ENCODE measurements at places on chromosomes 6 and 20. TPM values are rescaled to one million over a fixed set of nuclear protein-coding genes. Genes with fewer than 3 reads are reported as not detected.
A peak's percentile ranks its signal among the peaks of the same experiment; 100 is the strongest.

GRCh38 chr20:56414842-56415765 lies 3.0 kb downstream of the CASS4 start:
- no peak for DNase-seq

GRCh38 chr6:83852528-83853177 lies 507 bp upstream of the RIPPLY2 start:
- no peak for DNase-seq

The EEF1A2 gene
- 7.2 TPM for total RNA-seq

GRCh38 chr6:13026557-13026956 lies 301.8 kb downstream of the TBC1D7 start:
- no peak for DNase-seq

GRCh38 chr6:122609881-122610689 lies at the start of gene PKIB:
Gene PKIB, plus strand, starts transcription at chr6:122610405. Its CDS starts 107,390 bp downstream, at chr6:122717795.
- DNase-seq: peak; percentile 74

The DDO gene
- total RNA-seq: 0.48 TPM

The CCN5 gene
- total RNA-seq: 7.5 TPM

- DNase-seq: no peak
These were observed 549.4 kb upstream of the SYNCRIP start for GRCh38 chr6:86192123-86192522.

DNA sequence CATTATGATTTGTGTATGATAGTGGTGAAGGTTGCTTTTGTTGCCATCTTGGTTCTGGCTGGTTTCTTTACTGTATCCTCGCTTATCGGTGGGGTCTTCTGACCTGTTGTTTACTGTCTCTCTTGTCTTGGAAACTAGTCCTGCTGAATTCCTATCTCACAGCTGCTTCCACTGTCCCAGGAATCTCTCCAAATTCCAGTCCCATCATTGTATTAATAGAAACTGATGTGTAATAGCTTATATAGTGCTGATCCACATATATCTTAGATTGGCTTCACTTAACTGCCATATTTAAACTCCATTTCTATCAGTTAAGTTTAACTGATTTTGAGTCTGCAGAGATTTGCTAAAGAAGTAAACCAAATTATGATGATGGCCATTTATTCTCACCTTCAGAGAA lies 5.9 kb downstream of the GTF2H5 start:
- DNase-seq: no peak

- DNase-seq: peak; percentile 69
These were observed 19.2 kb upstream of the MRPS18A start for GRCh38 chr6:43706788-43707187.

The FRS3 gene
- not detected for total RNA-seq

DNA sequence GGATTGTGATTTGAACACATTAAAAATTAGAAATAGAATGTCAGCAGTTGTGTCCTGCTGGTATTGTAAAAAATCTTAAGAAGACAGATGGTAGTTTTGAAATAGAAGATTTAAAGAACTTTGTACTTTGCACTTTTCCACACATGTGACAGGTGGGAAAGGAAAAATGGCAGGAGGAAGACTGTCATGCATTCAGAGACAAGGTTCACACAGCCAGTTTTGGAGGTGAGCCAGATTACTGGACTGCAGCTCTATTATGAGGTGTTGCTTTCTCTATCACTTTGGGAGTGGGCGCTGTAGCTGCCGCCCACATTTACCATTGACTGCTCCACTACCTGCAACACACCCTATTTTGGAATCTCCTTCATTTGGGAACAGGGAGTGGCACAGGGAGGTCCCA lies 12.1 kb upstream of the NDUFAF4 start:
- no peak for DNase-seq

The TAF8 gene
- total RNA-seq: 16.4 TPM

The LY6G5C gene
- 0.48 TPM for total RNA-seq

GRCh38 chr6:44737341-44737740 lies 349.8 kb downstream of the CDC5L start:
- no peak for DNase-seq

The TOX2 gene
- total RNA-seq: not detected

DNA sequence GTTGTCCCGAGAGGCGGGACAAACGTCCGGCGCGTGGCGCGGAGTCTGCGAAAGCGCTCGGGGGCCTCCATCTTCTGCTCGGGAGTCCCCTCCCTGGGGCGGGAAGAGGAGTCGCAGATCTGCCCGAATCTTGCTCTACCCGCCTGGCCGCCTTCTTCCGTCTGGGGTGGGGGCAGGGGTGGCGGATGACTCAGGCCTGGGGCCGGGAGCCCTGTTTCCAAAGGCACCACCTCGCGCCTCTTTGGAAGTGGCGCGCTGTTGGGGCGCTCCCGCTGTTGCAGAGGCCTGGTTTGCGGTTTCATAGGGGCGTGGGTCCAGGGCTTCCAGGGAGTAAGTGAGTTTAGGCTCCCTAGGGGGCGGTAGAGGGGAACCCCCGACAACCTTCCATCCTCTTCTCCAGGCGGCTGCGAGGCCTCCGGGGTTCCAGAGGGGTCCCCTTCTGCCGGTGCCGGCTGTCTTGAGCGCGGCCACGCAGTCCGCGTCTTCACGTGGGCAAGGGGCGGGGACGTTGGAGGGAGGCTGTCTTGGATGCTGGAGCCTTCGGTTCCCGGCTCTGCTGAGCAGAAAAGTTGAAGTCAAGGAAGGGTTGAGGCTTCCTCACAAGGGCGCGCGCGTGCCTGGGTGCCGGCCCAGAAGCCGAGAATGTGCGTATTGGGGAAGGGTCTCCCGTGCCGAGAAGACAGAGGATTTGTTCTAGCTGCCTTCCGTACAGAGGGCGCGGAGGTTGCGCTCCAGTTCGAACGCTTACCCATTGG lies 2.6 kb upstream of the TFAP2C start:
- DNase-seq: peak; percentile 25

DNA sequence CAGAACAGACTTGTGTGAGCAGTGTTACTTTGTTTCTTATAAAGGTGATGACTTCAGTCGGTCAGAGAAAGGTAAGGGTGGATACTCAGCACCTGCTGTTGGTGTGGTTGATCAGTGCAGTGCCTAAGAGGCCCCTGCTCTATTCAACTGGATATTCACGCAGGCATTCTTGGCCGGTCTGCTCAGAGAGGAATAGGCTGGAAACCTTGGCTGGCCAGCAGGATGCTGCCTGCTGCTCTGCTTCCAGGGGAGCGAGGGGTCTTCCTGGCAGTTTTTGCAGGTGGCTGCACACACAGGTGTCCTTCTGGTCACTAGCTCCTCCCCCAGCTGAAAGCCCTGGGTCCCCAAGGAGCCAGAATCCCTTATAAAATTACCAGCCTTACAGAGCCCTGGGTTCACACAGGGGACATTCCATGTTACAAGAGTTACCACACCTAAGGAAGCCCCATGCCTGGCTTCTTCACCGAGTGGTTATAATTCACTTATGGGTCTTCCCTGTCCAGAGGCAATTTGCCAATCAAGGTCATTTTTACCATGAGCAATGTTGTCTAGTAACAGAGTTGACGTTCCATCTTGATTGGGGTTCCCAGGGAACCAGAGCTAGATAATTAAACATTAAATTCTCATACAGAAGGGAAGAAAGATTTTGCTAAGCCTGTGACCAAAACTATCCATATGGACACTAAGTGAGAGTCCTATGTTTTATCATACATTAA lies 16.4 kb downstream of the SYNJ2 start:
- no peak for DNase-seq

DNA sequence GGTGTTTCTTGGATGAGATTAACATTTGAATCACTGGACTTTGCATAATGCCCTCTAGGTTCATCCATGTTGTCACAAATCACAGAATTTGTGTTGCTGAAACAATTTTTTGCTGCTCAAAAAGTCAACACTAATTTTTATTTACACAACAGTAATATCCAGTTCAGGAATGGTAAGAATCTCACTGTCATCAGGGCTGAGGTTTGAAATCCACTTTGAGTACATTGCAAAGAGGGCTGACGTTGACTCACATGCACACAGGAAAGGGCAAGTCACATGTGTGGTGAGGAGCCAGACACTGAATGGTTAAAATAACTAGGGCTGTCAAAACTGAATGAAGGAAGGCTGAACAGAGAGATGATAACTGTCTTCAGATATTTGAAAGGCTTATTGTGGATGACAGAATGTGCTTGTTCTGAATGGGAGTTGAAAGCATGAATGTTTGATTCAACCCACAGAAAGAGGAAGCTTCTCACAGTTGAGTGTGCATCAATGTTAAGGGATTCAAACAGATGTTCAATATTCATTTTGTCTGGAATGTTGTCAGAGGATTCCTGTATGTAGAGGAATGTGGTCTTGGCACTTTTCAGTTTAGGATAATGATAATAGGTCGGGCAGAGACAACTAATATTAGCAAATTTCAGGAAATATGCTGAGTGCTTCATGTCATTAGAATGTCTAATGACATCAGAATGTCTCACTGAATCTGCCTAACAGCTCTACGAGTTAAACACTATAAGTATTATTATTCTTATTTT lies 3.6 kb upstream of the ADGRG6 start:
- DNase-seq: no peak

The SLC13A3 gene
- total RNA-seq: 12.3 TPM

The TFAP2D gene
- total RNA-seq: not detected

GRCh38 chr6:7785243-7786035 lies 59.5 kb downstream of the BMP6 start:
- DNase-seq: peak; percentile 58

The LPA gene
- 0.24 TPM for total RNA-seq

- no peak for DNase-seq
These were observed 668.6 kb downstream of the UTRN start for GRCh38 chr6:144953552-144954240.

DNA sequence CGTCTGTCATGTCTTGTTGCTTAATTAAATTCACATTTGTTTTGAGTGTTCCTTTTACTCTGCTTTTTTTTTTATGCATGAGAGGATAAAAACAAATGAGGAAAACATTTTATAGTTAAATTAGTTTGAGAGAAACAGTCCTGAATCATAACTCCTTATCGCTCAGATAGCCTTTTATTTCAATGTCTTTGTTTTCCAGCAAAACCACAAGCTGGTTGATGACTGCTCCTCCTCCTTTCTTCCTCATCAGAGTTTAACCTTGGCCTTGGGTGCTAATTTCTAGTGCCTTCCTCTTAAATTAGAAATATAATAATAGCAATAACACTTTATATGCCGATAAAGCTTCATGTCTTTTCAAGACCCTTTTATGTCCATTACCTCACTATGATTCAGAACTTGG lies 3.1 kb downstream of the NOX3 start:
- no peak for DNase-seq

DNA sequence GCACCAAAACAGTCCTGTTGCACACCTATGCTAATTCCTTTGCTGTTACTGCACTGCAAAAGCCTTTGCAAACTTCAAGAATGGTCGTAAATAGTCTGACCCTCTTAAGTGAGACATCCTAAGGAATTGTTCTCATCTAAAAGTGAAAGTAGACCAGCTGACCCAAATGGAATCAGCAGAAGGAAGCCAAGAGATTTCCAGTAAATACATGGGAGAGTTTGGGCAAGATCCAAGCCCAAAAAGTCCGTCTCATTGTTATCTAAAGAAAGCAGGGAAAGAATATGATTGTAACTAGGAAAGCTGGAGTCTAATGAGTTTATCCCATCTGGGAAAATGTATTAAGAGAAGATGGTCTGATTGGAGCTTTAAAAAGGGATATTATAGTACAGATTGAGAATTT lies 43.0 kb upstream of the HIVEP1 start:
- peak; percentile 59 for DNase-seq

The BCL2L1 gene
- 37.8 TPM for total RNA-seq

DNA sequence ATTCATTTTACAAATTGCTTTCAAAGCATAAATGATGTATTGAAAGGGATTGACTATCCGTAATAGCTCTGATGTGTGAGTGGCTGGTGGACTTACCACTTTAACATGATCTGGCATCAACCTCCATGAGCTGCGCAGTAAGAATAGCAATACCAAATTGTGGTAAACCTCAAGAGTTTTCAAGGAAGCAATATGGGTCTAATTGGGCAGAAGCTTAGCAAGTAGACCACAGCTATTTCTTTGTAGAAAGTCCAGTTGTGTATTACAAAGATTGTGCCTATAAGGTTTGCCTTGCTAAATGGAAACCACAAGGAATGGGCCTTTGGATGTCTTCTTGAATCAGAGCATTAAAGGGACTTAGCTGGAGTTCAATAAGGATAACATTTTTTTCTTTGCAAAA lies 736.6 kb downstream of the KIF16B start:
- no peak for DNase-seq
